Stimulated activated CD4-positive, alpha-beta T cell treated with anti-CD3 and anti-CD28 coated beads, Interleukin-1b, Interleukin-23, amount 100 ng/mL, for 48 hours (primary cell): ENCODE measurements at places on chromosomes 4 and X.

DNA sequence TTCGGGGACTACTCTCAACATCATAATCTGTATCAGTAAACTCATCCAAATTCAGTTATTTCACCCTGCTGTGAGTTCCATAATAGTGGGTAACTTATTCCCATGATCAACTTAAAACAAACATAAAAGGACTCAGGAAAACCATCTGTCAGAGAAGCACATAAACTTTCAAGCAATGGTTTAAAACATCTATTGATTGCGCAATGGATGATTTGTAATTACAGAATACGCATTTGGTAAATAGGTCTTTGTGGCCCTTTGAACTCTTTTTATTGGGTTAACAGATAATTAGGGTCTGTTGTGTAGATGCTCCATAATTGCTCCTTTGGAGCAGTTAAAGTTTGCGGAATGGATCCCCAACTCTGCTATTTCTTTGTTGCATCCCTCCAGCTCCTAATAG lies 115.3 kb downstream of the KIT start:
- no peak for DNase-seq

DNA sequence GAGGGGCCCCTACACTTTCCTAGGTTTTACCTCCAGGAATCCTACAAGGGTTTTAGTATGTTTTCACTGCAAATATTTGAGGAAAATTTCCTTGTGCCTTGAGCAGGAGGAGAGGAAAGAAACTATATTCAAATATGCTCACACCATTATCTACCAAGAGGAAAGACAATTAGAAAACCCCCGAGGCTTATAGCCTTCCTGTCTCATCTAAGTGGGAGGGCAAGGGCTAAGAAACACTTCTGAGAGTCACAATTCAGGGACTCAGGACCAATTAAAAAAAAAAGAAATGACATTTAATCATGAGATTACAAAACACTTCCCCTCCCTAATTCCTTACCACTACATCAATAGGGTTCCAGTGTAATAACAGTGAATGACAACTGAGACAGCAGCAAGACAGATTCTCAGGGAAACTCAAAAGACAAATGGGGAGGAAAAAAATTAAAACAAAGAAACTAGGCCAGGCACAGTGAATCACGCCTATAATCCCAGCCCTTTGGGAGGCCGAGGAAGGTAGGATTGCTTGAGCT lies 45.6 kb downstream of the ATRX start:
- no peak for DNase-seq

- DNase-seq: no peak
Observed at GRCh38 chr4:10295301-10295700, 161.9 kb downstream of the ZNF518B start.

DNA sequence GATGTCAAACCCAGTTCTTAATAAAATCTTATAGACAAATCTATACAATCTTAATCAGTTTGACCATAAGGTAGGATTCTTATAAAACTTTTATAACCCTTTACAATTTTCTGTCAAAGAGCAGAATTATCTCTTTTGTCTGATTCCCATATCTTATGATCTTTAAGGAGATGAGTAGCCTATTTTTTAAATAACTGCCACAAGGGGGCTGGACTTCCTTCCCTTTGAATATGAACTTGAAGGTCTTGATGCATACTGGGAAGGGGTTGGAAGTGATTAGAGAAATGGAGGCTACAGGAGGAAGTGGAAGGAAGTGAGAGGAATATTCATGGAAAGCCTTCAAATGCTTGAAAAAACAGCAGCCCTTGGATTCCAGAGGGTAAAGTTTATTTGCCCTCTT lies 111.1 kb downstream of the APOOL start:
- no peak for DNase-seq

DNA sequence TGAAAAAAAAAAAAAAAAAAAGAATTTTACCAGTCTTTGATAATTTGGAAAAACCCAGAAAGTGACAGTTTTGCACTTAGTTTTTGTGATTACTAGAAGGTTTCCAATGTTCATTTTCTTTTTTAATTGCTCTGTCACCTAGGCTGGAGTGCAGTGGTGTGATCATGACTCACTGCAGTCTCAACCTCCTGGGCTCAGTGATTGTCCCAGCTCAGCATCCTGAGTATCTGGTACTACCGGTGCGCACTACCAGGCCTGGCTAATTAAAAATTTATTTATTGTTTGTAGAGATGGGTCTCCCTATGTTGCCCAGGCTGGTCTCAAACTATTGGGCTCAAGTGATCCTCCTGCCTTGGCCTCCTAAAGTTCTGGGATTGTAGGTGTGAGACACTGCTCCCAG lies 3.3 kb downstream of the NUDT9 start:
- DNase-seq: peak; percentile 13

GRCh38 chrX:53362449-53362848 lies 60.0 kb downstream of the SMC1A start:
- no peak for DNase-seq

DNA sequence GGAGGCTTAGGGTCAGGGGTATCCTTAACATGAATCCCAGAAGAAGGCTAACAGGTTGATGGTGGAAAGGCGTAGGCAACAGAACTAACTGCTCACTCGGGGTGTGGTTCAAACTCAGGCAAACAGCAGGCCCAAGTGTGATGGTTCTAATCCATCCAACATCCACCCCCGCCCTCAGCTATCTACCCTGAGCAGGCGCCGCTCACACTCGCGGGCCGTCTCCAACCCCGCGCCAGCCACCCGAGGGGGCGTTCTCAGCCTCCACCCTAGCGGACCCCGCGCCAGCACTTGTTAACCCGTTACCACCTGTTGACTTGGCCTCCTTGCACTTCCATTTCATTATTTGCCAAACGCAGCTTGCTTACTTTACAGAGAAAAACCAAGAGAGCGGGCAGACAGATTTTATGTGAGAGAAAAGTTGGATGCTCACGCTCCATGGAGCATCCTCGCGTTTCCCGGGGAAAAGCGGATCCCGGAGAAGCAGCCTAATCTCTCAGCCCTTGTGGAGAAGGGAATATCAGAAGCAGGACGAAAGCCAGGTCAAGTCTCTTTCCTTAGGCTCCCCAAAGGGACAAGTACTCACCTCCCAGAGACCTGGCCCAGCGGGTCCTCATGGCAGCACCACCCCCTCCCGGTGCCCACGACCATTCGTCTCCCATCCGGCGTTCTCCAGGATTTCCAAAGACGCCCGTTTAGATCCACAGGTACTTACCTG lies 773 bp downstream of the SNCA start:
- no peak for DNase-seq

- no peak for DNase-seq
Observed at GRCh38 chrX:97806238-97806637, 922.5 kb downstream of the RPA4 start.

GRCh38 chr4:168293386-168293975 lies 25.1 kb downstream of the DDX60 start:
- no peak for DNase-seq

DNA sequence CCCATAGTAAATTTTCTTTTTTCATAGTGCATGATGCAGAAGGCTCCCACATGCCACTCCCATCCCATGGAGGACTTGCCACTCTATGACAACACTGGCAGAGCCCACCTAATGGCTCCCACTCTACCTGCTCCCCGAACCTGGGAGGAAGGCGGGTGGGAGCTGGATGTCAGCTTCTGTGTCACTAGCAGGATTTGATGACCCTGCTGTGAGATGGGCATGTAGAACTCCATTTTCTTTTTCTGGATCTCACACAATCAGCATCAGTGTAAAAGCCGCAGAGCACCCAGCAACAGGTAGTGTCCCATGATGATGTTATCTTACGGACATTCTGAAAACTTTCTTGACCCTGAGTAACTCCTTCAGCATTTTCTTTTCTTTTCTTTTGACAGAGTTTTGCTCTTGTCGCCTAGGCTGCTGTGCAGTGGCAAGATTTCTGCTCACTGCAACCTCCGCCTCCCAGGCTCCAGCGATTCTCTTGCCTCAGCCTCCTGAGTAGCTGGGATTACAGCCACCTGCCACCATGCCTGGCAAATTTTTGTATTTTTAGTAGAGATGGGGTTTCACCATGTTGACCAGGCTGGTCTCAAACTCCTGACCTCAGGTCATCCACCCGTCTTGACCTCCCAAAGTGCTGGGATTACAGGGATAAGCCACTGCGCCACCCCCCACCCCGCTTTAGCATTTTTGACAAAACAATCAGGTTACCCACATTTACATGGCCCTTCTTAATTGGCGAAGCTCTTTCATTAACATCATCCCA lies 15.0 kb upstream of the ADH1A start:
- no peak for DNase-seq

DNA sequence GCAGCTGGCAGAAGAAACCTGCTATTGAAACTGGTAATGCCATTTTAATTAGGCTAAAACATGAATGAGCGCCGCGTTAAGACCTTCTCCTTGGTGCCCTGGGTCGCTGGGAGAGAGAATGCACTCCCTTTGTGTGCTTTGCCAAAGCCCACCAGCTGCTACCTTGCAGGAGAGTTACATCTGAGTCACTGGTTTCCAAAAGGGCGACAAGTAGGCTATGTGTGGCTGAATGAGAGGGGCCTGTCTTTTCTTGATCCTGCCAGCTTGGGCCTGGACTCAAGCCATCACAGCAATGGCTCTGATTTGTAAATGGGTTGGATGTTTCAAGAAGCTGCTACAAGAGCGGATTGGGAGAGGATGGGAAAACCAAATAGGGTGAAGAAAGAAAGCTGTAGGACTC lies 81.5 kb downstream of the NHS start:
- no peak for DNase-seq

GRCh38 chrX:18956303-18957032 lies 27.4 kb downstream of the PHKA2 start:
- no peak for DNase-seq

DNA sequence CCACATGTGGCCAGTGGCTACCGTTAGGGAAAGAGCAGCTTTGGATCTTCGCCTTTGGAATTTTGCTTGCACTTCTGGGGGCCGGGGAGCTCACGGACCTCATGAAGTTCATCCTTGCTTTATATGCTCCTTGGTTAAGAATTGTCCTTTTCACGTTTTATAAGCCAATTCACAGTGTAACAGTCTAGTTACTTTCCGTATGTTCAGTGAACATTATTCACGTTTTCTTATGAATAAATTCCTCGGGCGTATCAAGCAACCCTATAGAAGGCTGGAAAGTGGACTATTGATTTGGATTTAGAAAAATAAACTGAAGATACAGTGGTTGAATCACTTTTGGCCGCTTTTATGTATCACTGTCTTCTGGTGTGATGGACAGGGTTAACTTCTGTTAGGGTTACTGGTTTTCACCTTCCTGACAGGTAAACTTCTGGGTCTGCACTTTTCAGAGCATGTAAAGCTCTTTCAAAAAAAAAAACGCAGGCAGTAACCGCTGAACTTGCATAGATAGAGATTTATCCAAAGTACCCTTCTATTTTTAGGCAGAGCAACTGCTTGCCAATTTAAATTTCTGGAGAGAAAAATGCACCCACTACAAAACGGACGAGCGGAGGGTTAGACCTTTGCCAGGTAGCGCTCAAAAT lies 569 bp upstream of the PDLIM5 start:
- no peak for DNase-seq

DNA sequence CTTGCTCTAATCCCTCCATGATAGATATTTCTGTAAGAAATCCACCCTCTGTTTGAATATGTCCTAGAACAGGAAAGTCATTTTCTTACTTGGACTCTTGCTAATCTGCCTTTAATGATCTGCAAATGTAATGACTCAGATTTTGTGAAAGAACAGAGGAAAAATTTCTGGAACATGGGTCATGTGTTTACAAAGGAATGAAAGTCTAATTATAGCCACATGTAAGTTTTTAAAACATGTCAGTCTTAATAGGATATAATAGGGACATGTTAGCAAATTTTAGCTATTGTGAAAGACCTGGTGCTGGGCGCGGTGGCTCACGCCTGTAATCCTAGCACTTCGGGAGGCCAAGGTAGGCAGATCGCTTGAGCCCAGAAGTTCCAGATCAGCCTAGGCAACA lies 47.6 kb downstream of the GRK4 start:
- DNase-seq: no peak

DNA sequence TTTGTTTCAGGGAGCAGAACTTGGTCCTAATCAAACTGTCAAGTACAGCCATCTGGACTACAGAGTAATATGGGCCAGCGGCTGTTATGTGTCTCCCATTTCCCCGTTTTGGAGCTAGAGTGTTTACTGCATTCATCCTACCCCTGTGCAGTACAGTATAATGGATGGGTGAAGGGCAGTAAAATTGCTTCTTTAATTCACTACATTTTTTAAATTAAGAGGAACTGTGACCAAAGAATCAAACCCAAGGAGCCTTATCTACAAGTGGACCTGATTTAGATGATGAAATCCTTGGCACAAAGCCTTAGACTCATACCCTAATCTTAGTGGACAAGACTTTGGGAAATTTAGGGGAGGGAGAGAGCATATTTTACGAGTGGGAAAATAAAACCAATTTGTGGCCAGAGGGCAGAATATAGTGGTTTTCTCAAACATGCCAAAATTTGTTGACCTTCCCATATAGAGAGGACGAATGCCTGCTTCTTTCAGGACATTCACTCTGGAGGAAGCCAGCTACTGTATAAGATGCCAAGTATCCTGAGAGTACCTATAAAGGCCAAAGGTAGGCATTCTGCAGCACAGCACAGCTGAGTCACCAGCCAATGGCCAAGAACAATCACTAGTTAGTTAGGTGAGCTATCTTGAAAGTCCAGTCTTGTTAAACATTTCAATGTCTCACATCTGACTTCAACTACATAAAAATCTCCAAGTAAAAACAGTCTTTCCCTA lies 253.8 kb upstream of the KCNIP4 start:
- no peak for DNase-seq

DNA sequence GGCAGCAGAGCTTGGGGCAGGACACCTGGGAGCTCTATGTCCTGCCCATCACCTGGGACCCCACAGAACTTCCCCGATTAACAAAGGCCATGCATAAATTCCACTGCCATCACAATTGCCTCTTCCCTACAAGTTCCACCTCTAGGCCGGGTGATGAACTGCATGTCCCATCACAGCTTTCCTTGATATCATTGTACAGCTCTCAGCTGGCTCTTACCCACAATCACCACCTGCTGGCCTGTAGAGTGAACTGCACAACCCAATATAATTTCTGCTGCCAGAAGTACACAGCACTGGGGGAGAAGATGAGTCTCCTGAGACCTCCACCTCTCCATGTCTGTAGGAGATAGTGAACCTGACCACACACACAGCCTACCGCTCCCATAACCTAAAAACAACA lies 285.0 kb upstream of the AADAT start:
- peak; percentile 2 for DNase-seq

DNA sequence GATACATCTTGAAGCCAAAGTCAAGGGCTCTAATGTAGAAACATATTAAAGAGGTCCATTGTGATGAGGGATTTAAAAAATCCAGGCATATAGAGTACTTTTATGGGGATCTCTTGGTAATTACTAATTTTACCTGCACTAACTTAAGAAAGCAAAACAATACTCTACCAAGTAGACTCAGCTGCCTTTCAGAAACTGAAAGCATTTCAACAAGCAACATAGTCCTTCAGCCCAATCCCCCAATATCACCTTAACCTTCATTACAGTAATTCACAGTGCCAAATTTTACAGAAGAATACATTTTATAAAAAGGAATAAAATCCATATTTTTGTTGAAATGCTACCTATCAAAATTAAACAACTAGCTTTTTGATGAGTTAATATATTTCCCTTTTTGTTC lies 422.9 kb downstream of the DTHD1 start:
- no peak for DNase-seq

- no peak for DNase-seq
Observed at GRCh38 chrX:40552768-40553167, 28.0 kb upstream of the ATP6AP2 start.
